Stimulated activated CD4-positive, alpha-beta T cell treated with anti-CD3 and anti-CD28 coated beads, Interleukin-12 subunit alpha, Interleukin-12 subunit beta, amount 100 ng/mL, for 48 hours (primary cell): ENCODE measurements at places on chromosomes 5 and 9.

DNA sequence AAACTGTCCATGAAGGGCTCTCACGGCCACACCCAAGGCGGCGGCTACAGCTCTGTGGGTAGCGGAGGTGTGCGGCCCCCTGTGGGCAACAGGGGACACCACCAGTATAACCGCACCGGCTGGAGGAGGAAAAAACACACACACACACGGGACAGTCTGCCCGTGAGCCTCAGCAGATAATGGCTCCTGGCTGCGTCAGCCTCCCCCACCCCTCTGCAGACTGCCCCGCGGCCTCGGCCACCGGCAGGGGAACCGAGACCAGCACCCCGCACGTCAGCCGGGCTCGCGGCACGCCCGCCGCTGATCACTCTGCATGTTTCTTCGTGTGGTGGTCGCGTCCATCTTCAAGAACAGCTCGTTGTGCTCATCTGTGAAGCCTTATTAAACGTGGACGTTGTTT lies 41.5 kb downstream of the TENT4A start:
- DNase-seq: no peak

GRCh38 chr5:164353155-164353554 lies 847.7 kb downstream of the MAT2B start:
- DNase-seq: no peak

DNA sequence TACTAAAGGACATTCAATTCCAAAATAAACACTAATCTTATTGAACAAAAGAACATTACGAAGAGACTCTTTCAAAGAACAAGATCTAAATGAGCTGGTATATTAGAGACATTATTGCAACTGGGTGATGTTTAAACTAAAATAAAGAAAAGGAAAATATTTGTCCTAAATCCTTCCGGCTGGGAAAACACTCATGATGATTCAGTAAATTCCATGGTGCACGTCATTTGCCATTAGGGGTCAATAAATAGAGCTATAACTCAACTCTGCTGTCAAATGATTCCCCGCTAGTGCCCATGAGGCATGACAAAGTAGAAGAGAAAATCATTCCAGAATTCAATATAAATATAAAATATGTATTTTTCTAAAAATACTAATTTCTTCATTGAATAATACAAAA lies 565.5 kb upstream of the TUSC1 start:
- DNase-seq: no peak

DNA sequence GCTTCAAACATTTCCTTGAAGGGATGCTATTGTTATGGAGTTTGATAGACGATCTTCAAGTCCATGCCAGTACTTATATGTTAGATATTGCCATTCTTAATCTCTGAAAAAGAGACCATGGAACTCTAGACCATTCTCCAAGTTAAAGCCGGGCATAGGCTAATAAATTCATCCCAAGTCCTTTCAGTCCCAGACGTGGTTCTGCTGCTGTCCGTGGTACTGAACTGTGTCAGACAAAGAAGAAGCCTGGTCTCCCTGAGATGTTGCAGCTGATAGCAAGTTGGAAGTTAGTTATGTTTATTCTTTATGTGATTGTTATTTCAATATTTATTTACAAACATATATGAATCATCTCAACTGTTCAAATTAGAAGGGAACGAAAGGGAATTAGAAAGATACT lies 158.7 kb downstream of the NMUR2 start:
- DNase-seq: no peak

DNA sequence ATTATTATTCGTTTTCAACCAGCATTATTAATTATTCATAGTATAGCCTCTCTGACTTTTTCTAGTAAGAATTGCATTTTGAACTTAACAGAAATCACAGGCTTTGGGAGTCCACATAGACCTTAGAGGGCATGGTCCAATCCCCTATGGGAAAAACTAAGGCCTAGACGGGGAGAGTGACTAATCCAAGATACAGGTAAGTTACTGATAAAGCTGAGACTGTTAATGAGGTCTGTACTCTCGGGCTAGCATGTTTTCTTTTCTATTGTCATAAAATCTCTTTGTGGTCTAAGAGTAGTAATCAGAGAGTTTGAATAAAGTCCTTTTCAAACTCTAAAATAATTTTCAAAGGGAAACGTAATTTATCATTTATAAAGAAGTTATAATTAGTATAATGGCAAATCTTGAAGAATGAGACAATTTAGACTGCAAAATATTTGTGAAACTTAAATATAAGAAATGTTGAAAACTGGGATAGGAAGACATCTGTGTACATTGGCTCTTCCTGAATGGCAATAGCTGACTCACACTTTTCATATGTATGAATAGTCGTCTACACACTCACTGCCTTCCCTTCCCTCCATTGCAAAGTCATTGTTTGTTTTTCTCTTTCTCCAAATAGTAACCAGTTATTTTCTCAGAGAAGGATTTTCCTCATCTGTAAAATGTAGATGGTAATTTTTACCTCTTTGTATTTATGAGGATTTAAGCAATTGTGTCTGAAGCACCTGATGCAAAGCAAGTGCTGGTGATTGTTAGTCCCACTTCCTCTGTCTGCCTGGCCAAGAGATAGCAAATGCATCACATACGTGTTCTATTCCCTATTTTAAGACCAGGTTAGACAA lies 207.9 kb upstream of the CD180 start:
- no peak for DNase-seq

DNA sequence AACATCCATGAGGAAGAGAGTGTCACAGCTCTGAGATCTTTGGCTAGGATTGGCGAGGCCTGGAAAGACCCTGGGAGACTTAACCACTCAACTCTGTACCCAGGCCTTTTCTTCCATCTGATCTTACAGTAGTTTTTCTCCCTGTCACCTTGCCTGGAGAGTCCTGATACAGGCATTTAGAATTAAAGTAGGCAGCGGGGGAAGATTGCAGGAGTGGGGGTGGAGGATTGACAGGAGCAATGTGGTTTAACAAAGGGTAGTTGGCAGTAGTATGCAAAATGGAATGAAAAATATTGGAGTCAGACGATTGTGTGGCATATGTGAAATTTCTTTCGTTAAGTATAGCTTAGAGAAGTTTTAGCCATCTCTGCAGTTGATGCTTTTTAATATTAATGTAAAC lies 16.9 kb downstream of the TMEFF1 start:
- DNase-seq: no peak

DNA sequence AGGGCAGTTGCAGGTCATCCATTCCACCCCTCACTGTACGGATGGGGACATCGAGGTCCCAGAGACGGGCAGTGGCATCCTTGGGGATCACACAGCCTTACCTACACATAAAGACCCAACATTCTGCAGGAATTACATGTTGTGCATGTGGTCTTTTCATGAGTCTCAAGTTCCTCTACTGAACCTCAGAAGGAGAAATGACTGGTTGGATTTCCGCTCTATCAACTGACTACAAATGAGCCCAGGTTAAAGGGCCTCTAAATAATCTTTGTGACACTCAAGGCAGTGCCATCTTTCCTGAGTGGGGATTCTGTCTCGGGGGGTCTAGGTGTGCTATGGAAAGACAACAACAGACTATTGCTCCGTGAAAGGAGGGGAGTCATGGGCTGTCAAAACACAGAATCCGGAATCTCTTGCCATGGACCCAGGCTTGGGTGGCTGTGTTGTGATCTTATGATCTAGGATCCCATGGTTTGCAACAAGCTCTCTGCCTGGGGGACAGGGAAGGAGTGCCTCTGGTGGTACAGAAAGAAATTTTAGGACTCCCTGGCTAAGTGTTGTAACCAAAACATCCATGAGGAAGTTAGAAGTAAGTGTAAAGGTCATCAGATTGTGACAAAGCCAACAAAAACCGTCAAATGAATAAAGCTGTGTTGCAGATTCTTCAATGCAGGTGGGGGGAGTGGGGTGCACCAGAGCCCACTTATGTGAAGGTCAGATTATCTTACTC lies 1.9 kb upstream of the SLC31A2 start:
- DNase-seq: no peak

GRCh38 chr9:126117158-126117425 lies 209.5 kb upstream of the MVB12B start:
- no peak for DNase-seq

DNA sequence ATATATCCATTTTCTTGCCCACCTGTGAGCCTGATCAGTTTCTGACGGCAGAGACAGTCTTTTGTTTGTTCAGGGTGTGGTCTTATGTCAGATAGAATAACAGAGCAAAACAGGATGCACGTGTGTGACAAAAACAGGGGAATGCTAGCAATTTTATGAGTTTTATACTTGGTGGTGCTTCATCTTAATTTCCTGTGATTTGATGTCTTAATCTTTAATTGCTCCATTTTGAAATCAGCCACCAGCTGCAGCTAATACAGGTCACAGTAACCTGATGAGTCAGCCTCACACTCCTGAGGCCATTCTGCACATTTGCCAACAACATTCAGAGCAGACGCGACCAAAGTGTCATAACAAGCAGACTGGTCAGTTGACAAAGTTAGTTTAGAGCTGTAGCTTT lies 42.3 kb upstream of the JMY start:
- DNase-seq: no peak
